ENCODE measurements at places on chromosomes 7 and 10. TPM values are rescaled to one million over a fixed set of nuclear protein-coding genes. Genes with fewer than 3 reads are reported as not detected.

CYP3A7 gene
- total RNA-seq: 0.45 TPM

TUBGCP2 gene
- total RNA-seq: 37.8 TPM

BLNK gene
- 0.27 TPM for total RNA-seq

RNF133 gene
- 7.3 TPM for total RNA-seq

GALNT11 gene
- 61.6 TPM for total RNA-seq

EBLN1 gene
- total RNA-seq: not detected

RSPH10B gene
- total RNA-seq: 4.1 TPM

GRID2IP gene
- 3.5 TPM for total RNA-seq

EVX1 gene
- not detected for total RNA-seq

CRYGN gene
- total RNA-seq: not detected

CYP26A1 gene
- total RNA-seq: 4.7 TPM

SYNPO2L gene
- total RNA-seq: not detected

SPAM1 gene
- not detected for total RNA-seq

ERVW-1 gene
- total RNA-seq: not detected
